Cortex of kidney (tissue), 1 donor: ENCODE measurements at places on chromosomes 1 and 21.

- DNase-seq = no peak
Observed at GRCh38 chr1:40564913-40565312, 33.5 kb downstream of the ZNF684 start.

GRCh38 chr1:115791816-115792215, 23.3 kb upstream of the CASQ2 start:
- no peak for DNase-seq

DNA sequence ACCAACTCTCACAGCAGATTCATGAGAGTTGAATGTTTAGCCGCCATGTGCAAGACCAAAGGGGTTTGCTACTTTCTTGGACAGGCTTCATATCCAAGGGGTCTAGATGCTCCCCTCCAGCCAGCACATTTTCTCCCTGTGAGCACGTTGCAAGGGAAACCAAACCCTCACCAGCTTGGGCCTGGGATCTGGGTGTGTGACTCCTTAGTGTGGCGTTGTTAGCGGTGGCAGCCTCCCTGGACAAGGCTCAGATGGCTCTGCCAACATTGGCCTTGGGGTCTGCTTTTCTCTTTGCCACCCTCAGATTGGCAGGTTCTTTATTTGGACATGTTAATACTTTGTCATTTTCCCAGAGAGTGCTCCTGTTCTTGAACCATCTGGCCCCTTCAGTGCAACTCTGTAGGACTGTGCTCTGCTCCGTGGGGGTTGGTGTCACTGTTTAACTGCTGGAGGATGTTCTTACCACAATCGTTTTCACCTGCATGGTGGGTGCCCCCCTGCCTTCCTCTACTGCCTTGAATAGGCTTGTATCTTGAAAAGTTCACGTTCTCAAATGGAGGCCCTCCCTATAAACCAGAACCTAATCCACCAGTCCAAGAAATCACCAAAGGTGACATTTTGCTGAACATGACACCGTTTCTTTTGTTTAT, 13.4 kb downstream of the ABCG1 start:
- no peak for DNase-seq

DNA sequence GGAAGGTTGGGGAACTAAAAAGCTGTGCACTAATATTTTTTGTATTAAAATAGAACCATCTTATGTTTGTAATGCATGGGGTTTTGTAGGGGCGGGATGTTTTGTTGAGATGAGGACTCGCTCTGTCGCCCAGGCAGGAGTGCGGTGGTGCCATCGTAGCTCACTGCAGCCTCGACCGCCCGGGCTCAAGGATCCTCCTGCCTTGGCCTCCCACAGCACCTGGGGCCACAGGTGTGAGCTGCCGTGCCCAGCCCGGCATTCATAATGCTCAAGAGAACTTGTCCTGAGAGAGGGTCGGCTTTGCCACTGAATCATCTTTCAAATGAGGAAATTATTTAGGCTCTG, 3.0 kb upstream of the C1orf159 start:
- no peak for DNase-seq

- DNase-seq = no peak
Observed at GRCh38 chr1:157696966-157697628, 3.5 kb downstream of the FCRL3 start.

GRCh38 chr1:89360716-89361115, 3.1 kb upstream of the GBP6 start:
- no peak for DNase-seq

- no peak for DNase-seq
Observed at GRCh38 chr1:111904478-111905218, 84.8 kb downstream of the KCND3 start.

DNA sequence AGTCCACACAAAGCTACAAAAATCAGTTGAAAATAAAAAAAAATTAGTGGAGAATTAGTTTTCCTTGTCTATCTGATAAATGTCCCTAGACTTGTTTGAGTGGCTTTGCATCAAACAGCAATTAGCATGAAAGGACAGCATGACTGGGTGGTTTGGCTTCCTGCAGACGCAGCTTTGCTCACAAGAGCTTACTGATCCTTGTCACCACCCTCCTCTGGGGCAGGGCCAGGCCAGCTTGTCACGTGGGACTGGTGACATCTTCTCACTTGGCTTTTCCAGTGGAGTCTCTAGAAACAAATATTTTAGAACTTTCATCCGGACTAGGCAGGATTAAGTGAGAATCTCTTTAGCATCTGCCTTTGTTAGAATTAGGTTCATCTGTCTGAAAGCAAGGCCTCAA, 76.0 kb upstream of the OLIG2 start:
- no peak for DNase-seq

GRCh38 chr1:247407180-247407616, 8.8 kb upstream of the NLRP3 start:
- DNase-seq = no peak

DNA sequence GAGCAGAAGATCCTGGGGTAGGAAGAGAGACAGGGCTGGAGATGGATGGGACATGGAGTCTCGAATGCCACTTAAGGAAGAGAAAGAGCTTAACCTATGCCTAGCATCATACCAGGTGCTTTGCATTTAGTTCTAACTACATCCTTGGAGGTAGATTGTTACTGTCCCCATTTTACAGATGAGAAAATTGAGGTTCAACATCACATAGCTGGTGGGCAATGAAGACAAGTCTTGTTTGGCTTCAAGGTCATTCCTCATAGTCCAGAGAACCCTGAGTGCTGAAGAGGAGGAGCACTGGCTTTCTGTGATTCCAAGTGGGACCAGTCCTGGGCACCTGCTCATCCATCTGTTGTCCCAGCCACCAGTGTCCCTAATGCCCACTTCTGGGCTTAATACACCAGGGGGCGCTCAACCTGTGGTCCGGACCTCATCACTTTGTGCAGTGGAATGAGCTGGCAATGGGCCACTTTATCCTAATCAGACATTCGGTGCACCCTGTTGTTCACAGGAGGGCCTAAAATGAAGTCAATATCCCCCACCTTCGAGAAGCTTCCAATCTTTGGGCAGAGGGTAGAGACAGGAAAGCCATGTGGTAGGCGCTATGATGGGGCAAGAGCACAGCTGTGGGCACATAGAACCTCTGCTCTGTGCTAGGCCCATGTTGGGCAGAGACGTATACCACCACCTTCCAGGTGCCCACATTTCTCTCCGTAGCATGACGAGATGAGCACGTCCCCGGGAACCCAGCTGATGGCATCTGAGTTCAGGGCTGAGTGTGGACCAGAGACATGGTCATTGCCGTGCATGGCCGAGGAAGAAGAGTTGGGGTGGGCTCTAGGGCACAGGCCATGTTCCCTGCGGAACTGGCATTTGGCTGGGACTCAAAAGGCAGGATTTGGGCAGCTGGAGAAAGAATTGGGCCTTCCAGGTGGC, 9.2 kb downstream of the RPS6KA1 start:
- no peak for DNase-seq

DNA sequence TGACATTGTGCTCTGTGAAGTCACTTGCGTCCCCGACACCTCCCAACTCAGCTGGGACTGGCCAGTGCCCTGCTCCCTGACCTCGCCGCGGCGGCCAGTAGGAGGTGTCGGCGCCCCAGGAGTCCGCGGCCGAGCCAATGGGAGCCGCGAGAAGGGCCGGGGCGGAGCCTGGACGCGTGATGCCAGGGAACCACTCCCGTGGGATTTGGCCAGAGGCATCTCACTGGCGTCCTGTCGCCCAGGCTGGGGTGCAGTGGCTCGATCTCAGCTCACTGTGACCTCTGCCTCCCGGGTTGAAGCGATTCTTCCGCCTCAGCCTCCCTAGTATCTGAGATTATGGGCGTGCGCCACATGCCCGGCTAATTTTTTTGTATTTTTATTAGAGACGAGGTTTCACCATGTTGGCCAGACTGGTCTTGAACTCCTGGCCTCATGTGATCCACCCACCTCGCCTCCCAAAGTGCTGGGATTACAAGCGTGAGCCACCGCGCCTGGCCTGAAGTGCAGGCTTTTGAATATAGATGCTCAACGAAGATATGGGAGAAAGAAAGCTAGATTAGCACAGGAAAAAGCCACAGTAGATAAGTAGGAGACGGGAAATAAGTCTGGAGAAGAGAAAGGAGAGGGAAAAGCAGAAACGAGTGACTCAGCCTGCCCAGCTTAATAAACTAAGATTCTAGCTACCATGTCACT, 38.0 kb downstream of the ZBTB8OS start:
- DNase-seq = no peak

- no peak for DNase-seq
Observed at GRCh38 chr1:175887981-175888428, 144.6 kb upstream of the TNR start.

GRCh38 chr1:168084396-168085231, 52.1 kb downstream of the GPR161 start:
- no peak for DNase-seq

GRCh38 chr1:178551940-178552339, 39.0 kb downstream of the TEX35 start:
- DNase-seq = no peak

DNA sequence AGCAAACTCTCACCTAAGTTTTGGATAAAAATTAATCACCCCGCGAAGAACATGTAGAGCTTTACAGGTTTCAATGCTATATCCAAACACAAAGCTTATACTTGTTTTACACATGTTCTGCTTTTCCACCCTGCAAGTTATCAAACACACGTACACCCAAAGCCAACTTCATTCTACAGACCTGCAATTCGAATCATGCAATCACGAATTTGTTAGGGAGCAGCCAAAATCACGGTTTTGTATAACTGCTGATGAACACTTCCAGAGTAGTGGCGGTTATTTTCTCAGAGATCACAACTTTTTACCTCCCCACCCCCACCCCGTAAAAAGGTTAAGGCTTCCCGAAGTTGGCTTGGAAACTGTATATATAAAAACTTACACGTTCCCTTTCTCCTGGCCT, 1.4 kb downstream of the HMGN1 start:
- no peak for DNase-seq

GRCh38 chr1:195195423-195196057, 1412.7 kb downstream of the KCNT2 start:
- DNase-seq = no peak

- no peak for DNase-seq
Observed at GRCh38 chr1:116359871-116360270, 13.2 kb upstream of the ATP1A1 start.

GRCh38 chr1:210647406-210648333, 319.0 kb downstream of the HHAT start:
- DNase-seq = no peak

GRCh38 chr1:48955774-48956173, 179.1 kb upstream of the BEND5 start:
- DNase-seq = no peak

- no peak for DNase-seq
Observed at GRCh38 chr1:234473118-234473517, 5.9 kb downstream of the TARBP1 start.

GRCh38 chr1:65388908-65389695, 31.4 kb upstream of the LEPR start:
- DNase-seq = no peak

- no peak for DNase-seq
Observed at GRCh38 chr1:55131218-55131617, 83.9 kb downstream of the USP24 start.

DNA sequence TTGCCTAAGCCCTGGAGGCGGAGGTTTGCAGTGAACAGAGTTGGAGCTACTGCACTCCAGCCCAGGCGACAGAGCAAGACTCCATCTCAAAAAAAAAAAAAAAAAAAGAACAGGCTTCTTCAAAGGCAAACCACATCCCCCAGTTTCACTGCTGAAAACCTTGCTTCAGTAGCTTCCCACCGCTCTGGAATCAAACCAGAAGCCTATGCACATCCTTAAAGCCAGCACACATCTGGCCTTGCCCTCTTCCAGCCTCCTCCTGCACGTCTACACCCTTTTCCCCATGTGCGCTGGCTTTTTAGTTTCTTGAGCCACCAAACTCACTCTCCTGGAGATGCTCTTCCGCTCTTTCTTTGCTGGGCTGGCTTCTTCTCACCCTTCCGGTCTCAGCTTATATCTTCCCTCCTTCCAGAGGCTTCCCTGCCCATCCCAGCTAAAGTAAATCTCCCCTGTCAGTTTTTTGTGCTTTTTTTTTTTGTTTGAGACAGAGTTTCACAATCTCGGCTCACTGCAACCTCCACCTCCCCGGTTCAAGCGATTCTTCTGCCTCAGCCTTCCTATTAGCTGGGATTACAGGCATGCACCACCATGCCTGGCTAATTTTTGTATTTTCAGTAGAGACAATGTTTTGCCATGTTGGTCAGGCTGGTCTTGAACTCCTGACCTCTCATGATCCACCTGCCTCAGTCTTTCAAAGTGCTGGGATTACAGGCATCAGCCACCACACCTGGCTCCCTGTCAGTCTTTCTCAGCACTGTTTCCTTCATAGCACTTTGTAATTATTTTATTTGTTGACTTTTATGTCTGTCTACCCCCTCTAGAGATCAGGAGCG, 42.0 kb upstream of the ID3 start:
- DNase-seq = no peak

- no peak for DNase-seq
Observed at GRCh38 chr1:37476087-37476452, 1.7 kb downstream of the ZC3H12A start.

GRCh38 chr1:210676539-210676938, 347.8 kb downstream of the HHAT start:
- DNase-seq = no peak

DNA sequence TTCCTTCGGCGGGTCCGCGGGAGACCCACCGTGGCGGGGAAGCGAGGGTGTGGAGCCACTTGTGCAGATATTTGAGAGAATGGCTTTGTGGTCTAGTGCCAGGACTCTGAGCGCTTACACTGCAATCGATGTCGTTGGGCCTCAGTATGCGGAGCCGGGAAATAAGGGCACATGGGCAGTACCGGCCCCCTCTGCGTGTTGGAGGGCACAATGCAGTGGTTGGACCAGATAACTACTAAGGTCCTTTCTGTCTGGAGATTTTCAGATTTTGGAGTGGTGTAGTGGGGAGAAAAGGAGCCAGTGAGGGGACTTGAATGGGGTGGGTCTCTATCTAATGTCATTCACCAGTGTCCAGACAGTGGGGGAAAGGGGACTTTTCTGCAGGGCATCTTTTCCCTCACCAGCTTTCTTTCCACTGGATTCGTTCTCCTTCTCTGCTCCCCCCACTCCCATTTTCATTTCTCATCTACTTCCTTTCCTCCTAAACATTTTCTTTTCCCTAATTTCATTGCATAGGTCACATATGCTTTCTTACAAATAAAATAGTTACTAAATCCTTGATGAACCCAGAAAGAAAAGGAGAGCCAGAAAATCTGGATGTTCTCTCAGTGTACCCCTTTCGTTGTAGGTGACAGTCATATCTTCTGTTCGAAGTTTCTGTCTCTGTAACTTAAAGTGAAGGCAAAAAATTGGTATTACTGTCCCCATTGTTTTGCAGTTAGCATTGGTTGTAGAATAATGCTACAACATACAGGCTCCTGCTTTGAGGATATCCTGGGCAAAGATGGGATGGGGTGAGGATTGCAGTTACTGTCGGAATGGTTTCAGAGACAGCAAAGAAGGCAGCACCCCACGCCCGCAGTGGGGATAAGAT, 1.4 kb downstream of the ATF3 start:
- DNase-seq = no peak

GRCh38 chr1:115457289-115457688, 119.2 kb upstream of the NGF start:
- no peak for DNase-seq

- DNase-seq = no peak
Observed at GRCh38 chr1:244391761-244392160, 59.9 kb downstream of the ADSS2 start.
